Retina (tissue), 1 donor: ENCODE measurements at places on chromosomes 2 and 18.

GRCh38 chr2:72973566-72974435, 56.5 kb downstream of the EMX1 start:
- peak; percentile 75 for DNase-seq

DNA sequence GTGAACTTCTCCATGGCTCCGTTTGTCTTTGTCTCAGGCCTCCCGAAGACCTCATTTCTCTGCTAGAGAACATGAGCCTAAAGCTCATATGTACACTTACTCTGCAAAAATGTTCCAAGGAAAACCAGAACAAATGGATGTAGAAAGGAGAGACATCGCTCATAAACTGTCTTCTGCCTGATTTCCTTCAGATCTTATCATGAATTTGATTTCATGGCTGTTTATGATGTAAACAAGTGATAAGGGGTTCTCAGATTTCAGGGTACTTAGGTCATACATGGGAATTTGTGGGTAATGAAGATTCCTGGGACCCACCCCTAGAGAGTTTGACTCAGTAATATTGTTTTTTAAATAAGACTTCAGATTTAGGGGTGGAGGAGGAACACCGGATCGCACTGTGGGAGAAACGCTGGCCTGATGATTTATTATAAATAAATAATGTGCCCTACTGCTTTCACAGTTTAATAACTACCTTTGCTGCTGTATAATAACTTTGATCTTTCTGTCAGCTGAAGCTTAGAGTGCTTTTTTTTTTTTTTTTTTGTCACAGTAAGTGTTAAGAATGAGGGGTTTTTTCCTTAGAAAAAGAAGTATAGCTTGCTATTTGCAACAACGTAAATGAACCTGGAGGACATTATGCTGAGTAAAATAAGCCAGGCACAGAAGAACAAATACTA, 14.9 kb downstream of the AOX1 start:
- DNase-seq, result no peak

- no peak for DNase-seq
Measured at GRCh38 chr18:49584394-49584793, 22.5 kb downstream of the LIPG start.

GRCh38 chr18:61869636-61870035, 23.2 kb downstream of the RNF152 start:
- no peak for DNase-seq

GRCh38 chr2:215917953-215918620, 95.3 kb downstream of the MREG start:
- DNase-seq, result no peak

DNA sequence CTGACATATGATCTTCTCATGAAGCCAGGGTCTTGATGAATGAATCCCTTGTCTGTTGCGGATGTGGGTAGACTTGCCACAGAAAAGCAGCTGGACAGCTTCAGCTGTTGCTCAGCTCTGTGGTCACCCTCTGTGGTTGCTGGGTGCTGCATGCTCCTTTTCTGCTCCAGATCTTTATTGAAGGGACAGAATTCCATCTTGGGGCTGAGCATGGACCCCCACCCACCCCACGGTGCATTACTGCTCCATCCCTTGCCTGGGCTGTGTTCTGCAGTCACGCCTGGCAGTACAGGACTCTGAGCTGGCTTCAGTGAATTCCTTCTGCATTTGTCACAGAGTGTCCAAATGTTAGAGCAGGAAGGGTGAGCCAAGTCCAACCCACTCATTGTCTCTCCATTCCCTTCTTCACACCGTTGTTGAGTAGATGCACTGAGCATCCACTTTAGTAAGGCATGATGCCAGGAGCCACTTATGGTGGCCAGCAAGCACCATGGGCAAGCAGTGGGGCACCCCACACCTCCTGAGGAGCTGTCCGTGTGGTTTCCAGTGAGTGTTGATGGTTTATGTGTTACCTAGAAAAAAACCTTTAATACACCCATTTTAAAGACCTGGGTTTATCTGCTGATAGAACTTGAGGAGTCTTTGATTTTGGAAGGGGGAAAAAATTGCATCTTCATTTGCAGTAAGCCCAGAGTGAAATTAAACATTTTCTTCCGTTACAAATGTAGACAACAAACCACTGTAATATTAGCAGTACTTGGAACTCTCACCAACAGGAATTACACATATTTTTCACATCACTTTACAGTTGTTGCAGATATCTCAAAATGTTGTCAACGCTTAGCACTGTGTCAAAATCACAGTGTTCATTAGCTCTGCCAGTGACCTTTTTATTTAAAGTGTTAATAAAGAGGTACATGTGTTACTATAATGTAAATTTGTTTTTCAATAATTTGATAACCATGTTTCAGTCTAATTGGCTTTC, 14.7 kb upstream of the ITGB6 start:
- DNase-seq, result no peak
